ENCODE measurements at places on chromosomes 16 and 17. TPM values are rescaled to one million over a fixed set of nuclear protein-coding genes. Genes with fewer than 3 reads are reported as not detected.

Gene RPGRIP1L
- 0.96 TPM for polyA plus RNA-seq

Gene SDR42E2
- 0.15 TPM for polyA plus RNA-seq

Gene RNU2-1
- not detected for polyA plus RNA-seq

Gene CENPT
- polyA plus RNA-seq = 31.1 TPM

Gene MT4
- not detected for polyA plus RNA-seq

Gene KRT27
- not detected for polyA plus RNA-seq

Gene ZMYND15
- 0.20 TPM for polyA plus RNA-seq

Gene HOXB7
- polyA plus RNA-seq = 0.13 TPM

Gene MMP28
- polyA plus RNA-seq = 5.4 TPM

GRCh38 chr17:71825687-71826086, 295.1 kb upstream of the SOX9 start:
- H3K4me3 ChIP-seq = no peak overlapping the region
- no peak overlapping the region for H3K27ac ChIP-seq
- H3K36me3 ChIP-seq = no peaks in the 10 kb centered on the region

DNA sequence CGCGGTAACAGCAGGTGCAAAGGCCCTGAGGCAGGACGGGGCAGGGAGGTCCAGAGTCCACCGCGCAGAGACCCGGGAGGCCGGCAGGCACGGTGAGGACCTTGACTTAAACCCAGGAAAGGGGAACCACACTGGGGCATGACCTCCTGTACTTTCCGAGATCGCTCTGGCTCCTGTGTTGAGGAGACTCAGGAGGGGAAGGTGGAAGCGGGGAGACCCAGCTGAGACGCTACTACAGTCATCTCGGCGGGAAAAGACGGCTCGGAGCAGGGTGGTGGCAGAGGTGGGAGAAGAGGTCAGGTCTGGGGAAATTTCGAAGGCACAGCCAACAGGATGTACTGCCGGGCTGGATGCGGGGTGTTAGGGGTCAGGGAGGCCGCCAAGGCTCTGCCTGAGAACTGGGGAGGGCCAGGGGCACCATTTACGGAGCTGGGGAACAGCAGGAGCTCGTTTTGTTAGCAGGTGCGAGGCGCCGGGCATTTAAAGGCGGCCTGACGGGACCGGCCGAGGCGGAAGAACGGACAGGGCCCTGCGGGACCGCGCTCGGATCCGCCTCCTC, 22.3 kb downstream of the NPTX1 start:
- H3K27ac ChIP-seq = peak overlapping the region; percentile 99
- peak overlapping the region; percentile 70 for H3K4me3 ChIP-seq
- peaks cover 39% of the 10 kb centered on the region for H3K4me1 ChIP-seq

DNA sequence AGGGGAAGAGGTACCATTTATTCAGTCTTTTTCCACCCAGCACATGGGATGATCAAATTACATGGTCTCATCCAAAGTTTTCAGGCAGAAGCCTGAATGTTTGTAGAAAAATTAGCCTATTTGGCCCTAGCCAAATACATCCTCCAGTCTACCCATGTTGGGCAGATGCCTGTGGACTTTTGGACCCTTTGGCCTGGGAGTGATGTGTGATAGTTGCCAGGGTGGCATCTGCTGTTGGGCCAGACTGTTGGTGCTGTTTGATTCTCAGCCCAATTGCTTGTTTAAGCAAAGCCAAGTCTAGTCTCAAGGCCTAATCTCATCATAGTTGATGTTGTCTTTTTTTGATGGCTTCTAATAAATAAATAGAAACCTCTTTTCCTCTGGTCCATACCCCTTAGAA, 419.0 kb downstream of the CDH13 start:
- no peaks in the 10 kb centered on the region for H3K36me3 ChIP-seq
- no peak overlapping the region for H3K4me3 ChIP-seq
- no peaks in the 10 kb centered on the region for H3K4me1 ChIP-seq
- DNase-seq = no peak

DNA sequence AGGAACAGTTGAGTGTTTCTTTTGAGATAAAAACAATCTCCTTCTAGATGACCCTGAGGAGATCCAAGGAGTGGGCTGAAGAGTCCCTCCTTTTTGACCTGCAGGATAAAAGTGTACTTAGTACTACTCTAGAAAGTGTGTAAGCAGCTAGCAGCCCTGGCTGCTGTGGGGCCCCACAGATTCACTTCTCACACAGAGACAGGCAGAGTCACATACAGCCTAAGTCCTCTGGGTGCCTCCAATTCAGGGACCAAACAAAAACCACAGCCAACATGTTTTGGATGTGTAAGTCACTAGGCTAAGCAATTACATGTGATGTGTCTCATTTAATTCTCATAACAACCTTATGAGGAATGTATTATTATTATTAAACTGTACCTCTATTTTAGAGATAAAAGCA, 97.1 kb downstream of the TMEM100 start:
- H3K27ac ChIP-seq = no peak overlapping the region
- H3K27me3 ChIP-seq = no peaks in the 10 kb centered on the region
- no peak for DNase-seq
- peaks cover 5% of the 10 kb centered on the region for H3K4me1 ChIP-seq

DNA sequence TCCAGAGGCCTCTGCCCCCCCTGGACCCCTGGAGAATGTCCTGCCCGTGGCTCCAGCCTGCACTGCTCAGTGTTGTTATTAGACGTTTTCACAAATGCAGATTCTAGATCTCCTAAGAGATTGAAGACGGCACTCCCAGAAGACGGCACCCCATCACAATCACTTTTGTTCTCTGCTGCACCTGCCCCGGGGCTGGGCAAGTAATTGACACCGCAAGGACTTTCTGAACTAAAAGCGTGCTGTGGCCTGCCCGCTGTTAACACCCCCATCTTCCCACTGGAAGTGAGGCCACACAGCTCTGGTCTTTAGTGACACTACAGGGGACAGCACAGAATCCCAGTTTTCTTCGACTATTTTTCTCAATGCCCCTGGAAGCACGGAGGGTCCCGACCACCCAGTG, 256.9 kb downstream of the ENGASE start:
- no peaks in the 10 kb centered on the region for H3K36me3 ChIP-seq
- DNase-seq = no peak
- no peaks in the 10 kb centered on the region for H3K27me3 ChIP-seq
- H3K4me3 ChIP-seq = no peak overlapping the region
- H3K4me1 ChIP-seq = no peaks in the 10 kb centered on the region

- H3K27ac ChIP-seq = no peak overlapping the region
- no peaks in the 10 kb centered on the region for H3K36me3 ChIP-seq
- no peak overlapping the region for H3K4me3 ChIP-seq
- H3K27me3 ChIP-seq = no peaks in the 10 kb centered on the region
- DNase-seq = no peak
Observed at GRCh38 chr16:87971933-87972332, 20.7 kb downstream of the BANP start.

GRCh38 chr16:77288222-77288621, 89.0 kb downstream of the SYCE1L start:
- H3K27ac ChIP-seq = no peak overlapping the region
- H3K27me3 ChIP-seq = no peaks in the 10 kb centered on the region
- H3K4me1 ChIP-seq = no peaks in the 10 kb centered on the region
- DNase-seq = no peak
- no peak overlapping the region for H3K4me3 ChIP-seq
- no peaks in the 10 kb centered on the region for H3K36me3 ChIP-seq

DNA sequence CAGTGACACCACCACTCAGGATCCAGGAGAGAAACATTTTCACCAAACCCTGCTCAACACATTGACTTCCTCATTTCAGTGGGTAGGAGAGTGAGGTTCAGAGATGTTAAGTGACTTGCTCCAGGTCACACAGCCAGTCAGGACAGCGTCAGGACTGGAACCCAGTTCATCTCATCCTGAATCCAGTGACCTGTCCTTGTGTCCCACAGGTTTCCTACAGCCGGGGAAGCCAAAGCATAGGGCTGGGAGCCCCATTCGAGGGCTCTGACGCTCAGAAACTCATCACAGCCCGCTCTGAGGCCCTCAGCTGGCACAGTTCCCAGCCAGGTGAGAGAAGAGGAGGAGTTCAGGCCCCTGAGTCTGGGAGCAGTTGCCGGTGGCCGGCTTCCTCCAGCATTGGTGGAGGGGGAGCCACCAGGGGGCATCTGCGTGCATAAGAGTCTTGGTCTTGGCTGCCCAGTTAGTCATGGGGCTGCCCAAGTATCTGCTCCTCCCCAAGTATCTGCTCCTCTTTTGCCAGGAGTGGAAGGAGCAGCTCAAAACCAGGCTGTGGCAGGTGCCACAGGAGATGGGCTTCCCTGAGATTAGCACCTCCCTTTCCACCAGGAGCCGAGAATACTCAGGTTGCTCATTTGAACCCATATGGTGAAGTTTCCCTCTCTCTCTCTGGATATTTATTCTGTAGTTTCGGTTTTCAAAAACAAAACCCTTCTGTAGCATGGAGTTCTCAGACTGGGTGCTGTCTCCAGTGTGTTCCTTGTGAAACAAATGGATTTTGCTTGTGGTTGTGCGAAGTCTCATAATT, 56.0 kb downstream of the TNFRSF13B start:
- DNase-seq = peak; percentile 53
- peaks cover 8% of the 10 kb centered on the region for H3K4me1 ChIP-seq
- H3K27ac ChIP-seq = no peak overlapping the region
- no peaks in the 10 kb centered on the region for H3K36me3 ChIP-seq

DNA sequence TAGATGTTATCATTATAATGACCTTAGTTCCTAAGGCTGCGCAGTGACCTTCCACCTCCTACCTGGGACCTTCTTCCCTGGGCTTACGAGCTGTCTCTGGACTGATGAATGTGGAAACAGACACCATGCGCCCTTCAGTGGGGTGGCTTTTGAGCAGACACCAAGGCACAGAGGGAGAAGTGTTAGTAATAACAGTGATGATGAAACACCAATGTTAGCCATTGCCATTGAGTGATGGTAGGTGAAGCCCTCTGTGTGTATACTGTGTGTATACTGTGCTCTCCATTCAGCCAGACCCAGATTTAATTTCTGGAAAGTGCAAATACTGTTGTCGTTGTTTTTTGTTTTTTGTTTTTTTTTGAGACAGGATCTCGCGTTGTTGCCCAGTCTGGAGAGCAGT, 44.5 kb downstream of the CLEC16A start:
- no peak for DNase-seq
- H3K27ac ChIP-seq = no peak overlapping the region
- no peak overlapping the region for H3K4me3 ChIP-seq
- peaks cover 12% of the 10 kb centered on the region for H3K4me1 ChIP-seq
- H3K27me3 ChIP-seq = no peaks in the 10 kb centered on the region
- H3K36me3 ChIP-seq = no peaks in the 10 kb centered on the region

DNA sequence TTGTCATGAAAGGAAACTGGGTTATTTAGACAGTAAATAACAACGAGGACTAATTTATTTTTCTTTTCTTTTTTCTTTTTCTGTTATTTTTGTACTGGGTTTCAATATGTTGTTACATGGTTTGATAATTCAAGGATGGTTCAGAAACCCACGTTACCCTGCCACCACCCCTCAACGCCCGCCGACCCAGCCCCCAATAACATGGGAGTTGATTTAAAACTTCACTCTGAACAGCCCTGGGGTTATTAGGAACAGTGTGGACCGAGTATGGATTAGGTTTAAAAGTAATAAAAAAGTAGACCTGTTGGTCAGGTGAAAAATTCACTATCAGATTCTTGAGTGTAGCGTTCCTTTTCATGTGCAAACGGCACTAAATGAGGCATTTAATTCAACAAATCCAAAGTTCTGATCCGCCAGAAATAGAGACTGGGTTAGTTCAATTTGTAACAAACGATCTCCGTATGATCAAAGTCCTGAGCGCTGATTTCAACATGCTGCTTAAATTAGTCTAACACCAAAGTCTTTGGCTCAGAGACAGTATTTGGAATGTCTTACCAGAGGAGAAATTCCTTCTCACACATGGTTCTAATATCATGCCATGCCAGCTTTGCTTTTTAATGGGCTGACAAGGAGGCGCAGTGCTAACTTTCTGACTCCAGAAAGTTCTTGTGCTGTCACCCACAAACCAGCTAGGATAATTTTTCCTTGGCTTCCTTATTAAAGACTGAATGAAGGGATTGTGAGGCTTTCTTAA, 173.1 kb upstream of the IRX3 start:
- DNase-seq = no peak
- H3K36me3 ChIP-seq = no peaks in the 10 kb centered on the region

GRCh38 chr16:50408001-50408561, 39.3 kb upstream of the BRD7 start:
- no peak for DNase-seq
- no peak overlapping the region for H3K27ac ChIP-seq
- H3K36me3 ChIP-seq = no peaks in the 10 kb centered on the region
- H3K4me1 ChIP-seq = no peaks in the 10 kb centered on the region
- H3K27me3 ChIP-seq = no peaks in the 10 kb centered on the region

GRCh38 chr16:73190256-73190655, 142.3 kb upstream of the ZFHX3 start:
- H3K4me3 ChIP-seq = no peak overlapping the region
- no peak overlapping the region for H3K27ac ChIP-seq
- no peaks in the 10 kb centered on the region for H3K36me3 ChIP-seq

DNA sequence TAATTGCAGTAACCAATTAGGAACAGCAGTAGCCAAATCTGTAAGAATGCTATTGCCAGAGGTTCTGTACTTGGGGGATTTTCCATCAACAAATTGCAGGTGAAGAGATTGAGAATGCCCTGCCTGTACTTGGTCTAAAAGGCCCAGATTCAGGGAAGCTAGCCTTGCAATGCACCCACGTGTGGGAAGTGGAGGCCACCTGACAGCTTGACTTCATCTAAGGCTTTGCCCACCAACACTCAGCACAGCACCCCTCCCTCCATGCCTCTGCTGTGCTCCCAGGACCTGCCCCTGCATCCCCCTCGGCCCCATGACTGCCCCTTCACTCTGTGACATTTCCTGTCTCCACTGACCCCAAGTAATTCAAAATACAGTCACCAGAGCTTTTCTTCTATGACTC, 79.1 kb upstream of the CDH5 start:
- no peaks in the 10 kb centered on the region for H3K4me1 ChIP-seq
- H3K27ac ChIP-seq = no peak overlapping the region
- no peaks in the 10 kb centered on the region for H3K36me3 ChIP-seq
- no peak for DNase-seq
- H3K27me3 ChIP-seq = no peaks in the 10 kb centered on the region

- peak overlapping the region; percentile 85 for H3K27ac ChIP-seq
- DNase-seq = no peak
- no peaks in the 10 kb centered on the region for H3K36me3 ChIP-seq
Observed at GRCh38 chr17:68599091-68599490, 2.1 kb downstream of the FAM20A start.

GRCh38 chr16:19830902-19831560, 53.6 kb downstream of the GPRC5B start:
- H3K27me3 ChIP-seq = no peaks in the 10 kb centered on the region
- no peak for DNase-seq
- no peak overlapping the region for H3K27ac ChIP-seq
- H3K4me1 ChIP-seq = peaks cover 4% of the 10 kb centered on the region

GRCh38 chr17:34167354-34167753, 87.7 kb upstream of the CCL2 start:
- DNase-seq = no peak
- no peaks in the 10 kb centered on the region for H3K36me3 ChIP-seq
- no peaks in the 10 kb centered on the region for H3K4me1 ChIP-seq
- H3K4me3 ChIP-seq = no peak overlapping the region

- peaks cover 12% of the 10 kb centered on the region for H3K4me1 ChIP-seq
- H3K27me3 ChIP-seq = no peaks in the 10 kb centered on the region
- no peak for DNase-seq
- H3K27ac ChIP-seq = no peak overlapping the region
Observed at GRCh38 chr17:27536781-27537180, 80.5 kb downstream of the KSR1 start.

- DNase-seq = no peak
- H3K4me1 ChIP-seq = peaks cover 19% of the 10 kb centered on the region
- H3K27ac ChIP-seq = no peak overlapping the region
- H3K4me3 ChIP-seq = no peak overlapping the region
- no peaks in the 10 kb centered on the region for H3K36me3 ChIP-seq
- H3K27me3 ChIP-seq = peaks cover 6% of the 10 kb centered on the region
Observed at GRCh38 chr17:49519781-49520180, 24.7 kb downstream of the NGFR start.

- no peaks in the 10 kb centered on the region for H3K27me3 ChIP-seq
- H3K27ac ChIP-seq = no peak overlapping the region
- no peak overlapping the region for H3K4me3 ChIP-seq
- DNase-seq = no peak
Observed at GRCh38 chr17:41002814-41003213, 3.1 kb upstream of the KRTAP3-2 start.

All from heart right ventricle (tissue), 16 donors.